ENCODE measurements at places on chromosomes 4 and X.

GRCh38 chrX:137313627-137314026 is 252.3 kb upstream of the ZIC3 start:
- no peak for DNase-seq

DNA sequence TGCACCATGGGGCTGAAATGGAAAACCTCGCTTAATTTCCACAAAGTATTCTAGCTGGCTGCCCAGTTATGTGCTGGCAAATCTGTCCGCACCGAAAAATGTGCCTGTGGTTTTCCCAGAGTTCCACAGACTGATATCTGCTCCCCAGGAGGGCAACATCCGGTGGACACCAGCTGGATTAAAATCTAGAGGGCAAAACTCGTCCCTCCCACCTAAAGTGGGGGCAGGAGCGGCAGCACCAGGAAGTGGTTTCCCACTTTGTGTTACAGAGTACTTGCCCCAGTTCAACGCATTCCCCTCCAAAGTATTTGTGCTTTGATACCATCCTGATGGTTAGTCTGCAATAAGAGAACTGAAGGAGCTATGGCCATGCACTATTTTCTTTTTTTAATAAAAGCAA is 187.6 kb downstream of the TSPAN5 start:
- no peak for DNase-seq

DNA sequence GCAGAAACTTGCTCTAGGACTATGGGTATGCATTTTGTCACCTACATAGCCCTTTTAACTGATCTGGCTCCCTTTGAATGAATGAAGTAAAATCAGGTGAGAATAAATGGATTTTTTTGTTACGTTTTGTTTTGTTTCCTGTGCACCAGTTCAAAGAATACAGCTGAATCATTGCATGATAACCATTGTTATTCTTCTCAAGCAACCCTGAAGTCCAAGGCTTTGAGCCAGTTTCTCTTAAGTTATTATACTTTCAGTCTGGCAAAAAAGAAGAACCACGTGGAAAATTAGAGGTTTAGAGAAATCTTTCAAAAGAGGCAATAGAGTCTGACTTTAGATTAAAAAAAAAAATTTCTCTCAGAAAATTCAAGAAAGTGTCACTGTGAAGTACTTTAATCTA is 398.6 kb upstream of the TECRL start:
- DNase-seq = no peak

DNA sequence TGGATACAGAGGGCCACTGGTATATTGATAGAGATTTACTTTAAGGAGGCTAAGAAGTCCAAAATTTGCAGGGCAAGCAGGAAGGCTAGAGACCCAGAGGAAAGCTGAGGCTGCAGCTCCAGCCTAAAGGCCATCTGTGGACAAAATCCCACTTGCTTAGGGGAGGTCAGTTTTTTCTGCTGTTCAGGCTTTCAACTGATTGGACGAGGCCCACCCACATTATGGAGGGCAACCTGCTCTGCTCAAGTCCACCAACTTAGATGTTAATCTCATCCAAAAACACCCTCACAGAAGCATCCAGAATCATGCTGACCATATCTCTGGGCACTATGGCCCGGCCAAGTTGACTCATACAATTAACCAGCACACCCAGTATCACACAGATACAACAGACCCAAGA is 176.3 kb downstream of the EVC2 start:
- no peak for DNase-seq

All from HCEC 1CT (cell line).